T-helper 22 cell (primary cell): ENCODE measurements at places on chromosomes 4 and X.

GRCh38 chr4:104756837-104757236 is 262.1 kb upstream of the CXXC4 start:
- no peak for DNase-seq

- no peak for DNase-seq
These were observed 277.4 kb downstream of the NKX6-1 start for GRCh38 chr4:84221704-84222103.

GRCh38 chrX:126825566-126826193 is 6.2 kb downstream of the PRR32 start:
- no peak for DNase-seq

- no peak for DNase-seq
These were observed 114.9 kb downstream of the ZNF827 start for GRCh38 chr4:145823743-145824142.

- DNase-seq: no peak
These were observed 637 bp downstream of the AMER1 start for GRCh38 chrX:64204701-64205440.

- no peak for DNase-seq
These were observed 288.9 kb downstream of the IL1RAPL2 start for GRCh38 chrX:104854790-104855340.
